Activated naive CD8-positive, alpha-beta T cell treated with anti-CD3 and anti-CD28 coated beads, Interleukin-2, amount 50 U/mL, for 24 hours (primary cell): ENCODE measurements at places on chromosomes 12 and 14.

GRCh38 chr12:32419520-32419960 lies 20.2 kb downstream of the FGD4 start:
- DNase-seq = no peak

DNA sequence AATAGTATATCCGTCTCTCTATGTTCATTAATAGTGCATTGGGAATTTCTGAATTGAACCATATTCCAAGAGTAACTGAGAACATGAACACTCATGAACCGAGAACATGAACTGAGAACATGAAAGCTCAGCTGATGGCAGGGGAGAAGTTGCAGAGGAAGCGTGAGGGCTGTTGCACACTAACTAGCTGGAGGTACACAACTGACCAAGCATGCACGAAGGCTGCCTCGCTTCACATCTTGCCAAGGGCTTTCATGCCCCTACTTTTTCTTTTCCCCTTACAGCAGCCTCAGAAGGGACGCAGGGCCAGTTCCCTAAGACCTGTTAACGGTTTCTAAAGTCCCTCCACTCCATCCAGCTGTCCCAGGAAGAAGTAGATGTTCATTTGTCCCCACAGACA lies 4.3 kb downstream of the RNASE1 start:
- no peak for DNase-seq

DNA sequence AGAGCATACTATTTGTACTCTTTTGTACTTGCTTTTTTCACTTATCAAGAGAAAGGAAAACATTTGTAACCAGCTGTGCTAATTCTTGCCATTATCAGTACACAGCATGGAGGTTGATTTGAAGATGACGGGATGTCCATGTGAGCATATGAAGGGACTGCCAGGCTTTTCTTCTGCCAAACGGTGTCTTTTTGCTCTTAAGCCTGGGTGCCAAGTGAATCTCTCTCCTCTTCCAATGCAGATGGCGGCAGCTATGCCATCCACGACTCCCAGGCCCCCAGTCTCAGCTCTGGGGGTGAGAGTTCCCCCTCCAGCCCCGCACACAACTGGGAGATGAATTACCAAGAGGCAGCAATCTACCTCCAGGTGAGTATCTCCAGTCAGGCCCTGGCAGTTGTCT lies 38.9 kb downstream of the TPCN1 start:
- DNase-seq = no peak

DNA sequence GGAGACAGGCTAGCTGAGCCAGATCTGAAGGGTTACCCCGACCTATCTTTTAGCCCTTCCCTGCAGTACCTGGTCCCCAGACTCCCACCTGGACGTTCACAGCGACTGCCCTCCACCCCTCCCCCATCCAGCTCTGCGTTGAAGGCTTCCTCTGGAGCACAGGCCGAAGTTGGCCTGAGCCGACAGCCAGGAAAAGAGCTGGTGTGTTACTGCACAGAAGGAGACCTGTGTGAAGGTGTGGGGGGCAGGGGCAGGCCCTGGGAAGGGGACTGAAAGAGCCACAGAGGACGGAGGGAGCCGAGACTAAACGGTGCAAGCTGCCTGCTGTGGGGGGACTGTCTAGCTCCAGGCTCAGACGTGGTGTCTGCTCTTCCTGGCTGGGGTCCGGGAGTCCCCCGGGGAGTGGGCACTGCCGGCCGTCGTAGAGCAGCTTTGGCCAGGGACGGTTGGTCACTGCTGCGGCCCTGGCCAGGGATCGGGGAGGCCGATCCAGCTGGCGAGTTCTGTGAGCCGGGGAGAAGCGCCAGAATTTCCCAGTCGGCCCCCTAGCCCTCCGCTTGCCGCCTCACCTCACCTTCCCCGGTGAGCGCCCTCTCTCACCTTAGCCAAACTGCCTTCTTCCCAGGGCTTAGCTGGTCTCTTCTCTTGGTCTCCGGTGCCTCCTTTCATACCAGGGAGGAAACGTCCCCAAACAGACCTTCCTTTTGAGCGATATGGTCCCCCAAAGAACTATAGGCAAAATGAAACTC lies 899 bp upstream of the COL2A1 start:
- no peak for DNase-seq

- DNase-seq = no peak
These were observed 9.8 kb upstream of the DENND5B start for GRCh38 chr12:31600750-31601149.

GRCh38 chr12:93838193-93838592 lies 161.0 kb downstream of the CRADD start:
- DNase-seq = no peak
